ENCODE measurements at places on chromosomes 16 and 17.

DNA sequence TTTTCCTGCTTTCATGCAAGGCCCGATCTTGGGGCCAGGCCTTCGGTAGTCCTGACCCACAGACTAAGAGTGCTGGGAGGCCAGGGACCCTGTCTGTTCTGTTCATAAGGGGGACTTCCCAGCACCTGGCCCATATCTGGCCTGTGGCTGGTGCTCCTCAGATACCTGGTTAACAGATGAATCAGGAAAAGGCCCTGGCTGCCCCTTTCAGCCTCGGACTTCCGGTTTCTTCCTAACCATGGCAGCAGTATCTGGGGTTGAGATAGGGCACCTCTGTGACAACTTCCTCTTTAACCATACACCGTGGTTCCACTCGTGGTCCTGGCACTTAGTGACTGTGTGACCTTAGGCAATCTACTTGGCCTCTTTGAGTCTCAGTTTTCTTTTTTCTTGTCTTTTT lies 18.4 kb downstream of the PLCG2 start:
- no peak for DNase-seq

DNA sequence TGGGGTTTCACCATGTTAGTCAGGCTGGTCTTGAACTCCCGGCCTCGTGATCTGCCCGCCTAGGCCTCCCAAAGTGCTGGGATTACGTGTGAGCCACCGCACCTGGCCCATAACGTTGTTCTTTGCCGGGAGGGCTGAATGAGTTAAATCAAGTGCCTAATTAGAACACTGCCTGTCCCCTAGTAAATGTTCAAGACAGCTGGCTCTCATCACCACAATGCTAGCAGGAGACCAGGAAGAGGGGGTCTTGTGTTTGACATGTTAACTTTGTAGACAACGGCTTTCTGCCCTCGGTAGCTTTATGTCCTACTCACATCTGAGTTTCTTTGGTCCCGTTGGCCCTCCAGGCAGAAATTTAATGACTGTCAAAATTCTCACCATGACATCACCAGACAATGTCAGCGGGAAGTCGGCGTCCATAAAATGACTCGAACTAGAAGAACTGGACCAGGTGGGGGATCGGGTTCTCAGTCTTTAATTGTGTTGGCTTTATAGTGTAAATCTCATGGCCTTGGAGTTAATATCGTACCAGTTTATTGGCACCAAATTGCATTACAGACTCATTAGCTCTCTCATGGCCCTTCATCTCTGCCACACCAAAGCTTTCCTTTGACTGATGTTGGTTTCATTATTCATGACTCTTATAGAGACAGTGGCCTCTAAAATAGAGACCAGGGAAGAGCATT lies 11.4 kb upstream of the ITPRIPL2 start:
- peak; percentile 82 for DNase-seq

GRCh38 chr16:56608876-56609462 lies 585 bp downstream of the MT2A start:
- peak; percentile 47 for DNase-seq

- DNase-seq = no peak
These were observed 32.5 kb upstream of the ARHGAP44 start for GRCh38 chr17:12756786-12757185.

DNA sequence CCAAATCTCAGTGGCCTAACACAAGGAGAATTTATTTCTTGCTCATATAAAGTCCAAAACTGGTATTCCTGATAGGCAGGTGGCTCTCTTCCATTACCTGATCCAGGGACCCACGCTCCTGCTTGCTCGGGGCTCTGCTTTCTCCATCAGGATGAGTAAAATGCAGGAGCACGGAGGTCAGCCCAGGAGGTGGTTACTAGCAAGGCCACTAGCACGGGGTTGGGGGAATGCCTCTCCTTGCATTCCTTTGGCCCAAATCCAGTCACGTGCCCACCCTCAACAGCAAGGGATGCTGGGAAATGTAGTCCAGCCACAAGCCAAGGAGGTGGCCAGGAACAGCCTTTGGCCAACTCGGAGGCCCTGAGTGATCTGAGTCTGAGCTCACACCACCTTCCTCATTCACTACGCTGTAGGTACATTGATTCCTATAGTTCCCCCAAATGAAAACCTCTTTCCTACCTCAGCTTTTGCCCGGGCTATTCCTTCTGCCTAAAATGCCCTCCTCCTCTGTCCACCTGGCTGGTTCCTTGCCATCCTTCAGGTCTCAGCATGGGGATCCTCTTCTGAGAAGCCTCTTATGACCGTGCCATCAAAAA lies 38.3 kb upstream of the HAPSTR1 start:
- peak; percentile 79 for DNase-seq

GRCh38 chr16:81784072-81784795 lies 5.1 kb downstream of the PLCG2 start:
- no peak for DNase-seq

GRCh38 chr16:3030222-3031212 lies 6.2 kb downstream of the BICDL2 start:
- no peak for DNase-seq

- no peak for DNase-seq
These were observed 135.6 kb downstream of the AATF start for GRCh38 chr17:37084372-37084771.
